H7 (cell line): ENCODE measurements at places on chromosomes 6 and 20. TPM values are rescaled to one million over a fixed set of nuclear protein-coding genes. Genes with fewer than 3 reads are reported as not detected.
A peak's percentile ranks its signal among the peaks of the same experiment; 100 is the strongest.

GRCh38 chr20:46900086-46900485 lies 5.4 kb downstream of the EYA2 start:
- no peak for DNase-seq

DNA sequence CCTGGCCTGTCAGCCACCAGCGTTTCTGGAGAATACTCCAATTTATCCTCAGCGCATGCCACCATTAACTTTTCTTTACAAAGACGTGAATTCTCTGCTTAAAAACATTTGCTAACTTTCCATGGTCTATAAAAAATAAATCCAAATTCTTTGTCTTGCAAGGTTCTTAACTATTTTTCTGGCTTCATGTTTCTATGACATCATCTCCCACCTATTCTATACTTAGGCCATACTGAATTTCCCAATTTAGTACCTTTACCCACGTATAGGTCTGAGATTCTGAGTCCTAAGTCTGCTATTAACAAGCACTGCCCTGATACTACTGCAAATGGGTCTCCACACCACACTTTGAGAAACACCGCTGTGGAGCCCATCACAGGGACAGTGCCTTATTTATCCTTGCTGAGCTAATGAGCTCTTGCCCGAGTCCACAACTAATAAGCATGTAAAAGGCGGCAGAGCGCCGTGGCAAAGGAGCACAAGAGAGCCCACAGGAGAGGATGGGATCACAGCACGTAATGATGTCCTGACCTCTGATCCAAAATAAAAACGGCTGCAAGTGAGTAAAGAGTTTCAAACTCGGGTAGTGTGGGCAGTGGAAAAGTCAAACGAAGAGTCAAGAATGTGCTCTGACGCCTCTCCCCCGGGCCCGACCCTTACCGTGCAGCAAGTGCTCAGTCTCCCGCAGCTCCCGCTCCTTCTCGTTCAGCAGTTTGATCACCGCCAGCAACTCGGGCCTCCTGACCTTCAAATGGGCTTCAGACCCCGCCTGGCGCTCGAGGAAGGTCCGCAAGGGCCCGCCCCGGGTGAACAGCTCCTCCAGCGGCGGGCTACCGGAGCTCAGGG lies 519 bp downstream of the MTRF1L start:
- peak; percentile 20 for DNase-seq

DNA sequence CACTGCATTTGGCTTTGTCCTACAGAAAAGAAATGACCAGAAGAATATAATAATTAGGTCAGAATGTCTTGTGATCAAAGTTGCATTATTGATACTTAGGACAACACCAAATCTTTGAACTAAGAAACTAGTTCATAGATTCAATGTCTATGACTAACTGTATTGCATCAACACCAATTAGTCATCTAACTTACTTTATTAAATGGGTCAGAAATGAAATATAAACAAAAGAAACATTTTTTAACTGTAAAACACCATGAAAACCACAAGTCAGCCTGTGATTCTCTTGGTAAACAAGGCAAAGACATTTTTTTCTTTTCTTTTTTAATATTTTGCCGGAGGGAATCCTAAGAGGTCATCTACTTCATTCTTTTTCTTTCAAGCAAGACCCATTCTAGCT lies 114.1 kb upstream of the HDDC2 start:
- DNase-seq = no peak

DNA sequence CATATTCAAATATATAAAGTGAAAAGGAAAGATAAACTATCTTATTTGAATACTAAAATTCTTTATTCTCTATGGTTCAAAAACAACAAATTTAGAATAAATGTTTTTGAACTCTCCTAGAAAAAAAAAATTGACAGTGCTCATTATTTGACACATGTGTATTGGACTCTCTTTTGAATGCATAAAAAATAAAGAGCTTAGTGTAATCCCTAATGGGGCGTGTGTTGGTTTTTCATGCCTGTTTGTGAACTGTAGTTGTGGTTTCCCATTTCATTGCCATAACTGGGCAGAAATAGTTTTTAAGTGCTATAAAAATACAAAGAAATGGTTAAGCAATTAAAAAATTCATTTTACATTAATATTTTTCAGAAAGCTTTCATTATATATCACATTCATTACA lies 101.3 kb downstream of the REV3L start:
- no peak for DNase-seq

DNA sequence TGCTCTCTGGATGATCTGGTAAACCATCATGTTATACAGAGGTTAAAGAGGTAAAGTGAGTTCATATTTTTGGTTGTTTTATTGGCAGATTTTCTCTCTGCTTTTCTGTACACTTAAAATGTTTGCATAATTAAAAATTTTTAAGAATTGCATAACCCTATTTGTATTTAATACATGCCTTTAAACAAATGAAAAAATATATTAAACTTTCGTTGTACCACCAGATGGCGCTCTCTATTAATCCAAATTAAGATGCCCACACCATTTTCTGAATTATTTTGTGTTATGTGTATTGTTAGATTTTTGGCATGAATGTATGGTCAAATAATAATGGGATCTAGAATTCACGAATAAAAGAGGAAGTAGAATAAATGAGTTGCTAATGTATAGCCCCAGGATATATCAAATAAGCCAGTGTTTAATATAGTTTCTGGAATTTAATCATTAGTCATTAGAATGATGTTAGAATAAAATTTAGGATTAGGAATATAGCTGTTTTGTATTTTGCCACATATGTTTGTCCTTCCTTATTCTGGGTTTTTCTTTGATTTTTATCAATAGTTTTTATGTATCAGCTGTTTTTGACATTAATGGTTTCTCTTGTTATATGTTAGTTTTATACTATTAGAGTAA lies 38.9 kb downstream of the SMAP1 start:
- no peak for DNase-seq

GRCh38 chr20:62980970-62981369 lies 25.8 kb downstream of the BHLHE23 start:
- peak; percentile 73 for DNase-seq

GRCh38 chr6:137487869-137488149 lies 6.4 kb downstream of the OLIG3 start:
- DNase-seq = no peak

- DNase-seq = no peak
These were observed 368.0 kb downstream of the QKI start for GRCh38 chr6:163782436-163783003.

DNA sequence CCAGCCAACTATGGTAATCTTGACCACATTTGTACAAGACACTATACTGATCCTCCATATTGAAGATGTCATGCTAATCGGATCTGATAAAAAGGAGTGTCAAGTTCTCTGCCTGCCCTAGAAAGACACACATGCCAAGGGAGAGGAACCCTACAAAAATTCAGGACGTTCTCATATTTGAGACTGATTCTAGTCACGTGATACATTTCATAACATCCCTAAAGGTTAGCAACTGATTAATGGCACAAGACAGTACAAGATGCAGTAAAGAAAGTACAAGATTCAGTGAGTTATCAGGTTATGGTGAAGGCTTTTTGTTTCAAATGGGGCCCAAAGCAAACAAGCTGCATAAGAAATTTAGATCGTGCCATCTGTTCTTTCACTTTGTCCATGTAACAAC lies 190.7 kb upstream of the MOCS1 start:
- DNase-seq = no peak

- no peak for DNase-seq
These were observed 43.4 kb downstream of the QKI start for GRCh38 chr6:163457637-163458561.

GRCh38 chr20:46893877-46894578 lies 615 bp upstream of the EYA2 start:
- DNase-seq = no peak

DNA sequence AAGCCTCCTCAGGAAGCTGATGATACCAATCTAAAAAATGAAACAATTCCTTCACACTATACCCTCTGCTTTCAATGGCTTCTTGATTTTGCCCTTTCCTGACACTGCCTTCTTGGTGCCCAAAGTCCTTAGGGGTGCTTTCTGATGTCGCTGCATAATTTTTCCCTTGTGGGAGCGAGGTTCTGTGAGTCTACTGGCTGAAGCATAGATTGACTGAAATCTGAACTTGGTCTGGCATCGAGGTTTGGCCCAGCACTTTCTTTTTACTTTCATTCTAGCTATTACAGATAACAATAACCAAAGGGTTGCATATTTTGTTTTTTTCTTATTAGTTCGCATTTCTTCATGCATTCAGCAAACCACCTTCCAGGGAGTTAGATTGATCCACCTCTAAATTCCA lies 65.8 kb downstream of the E2F3 start:
- no peak for DNase-seq

DNA sequence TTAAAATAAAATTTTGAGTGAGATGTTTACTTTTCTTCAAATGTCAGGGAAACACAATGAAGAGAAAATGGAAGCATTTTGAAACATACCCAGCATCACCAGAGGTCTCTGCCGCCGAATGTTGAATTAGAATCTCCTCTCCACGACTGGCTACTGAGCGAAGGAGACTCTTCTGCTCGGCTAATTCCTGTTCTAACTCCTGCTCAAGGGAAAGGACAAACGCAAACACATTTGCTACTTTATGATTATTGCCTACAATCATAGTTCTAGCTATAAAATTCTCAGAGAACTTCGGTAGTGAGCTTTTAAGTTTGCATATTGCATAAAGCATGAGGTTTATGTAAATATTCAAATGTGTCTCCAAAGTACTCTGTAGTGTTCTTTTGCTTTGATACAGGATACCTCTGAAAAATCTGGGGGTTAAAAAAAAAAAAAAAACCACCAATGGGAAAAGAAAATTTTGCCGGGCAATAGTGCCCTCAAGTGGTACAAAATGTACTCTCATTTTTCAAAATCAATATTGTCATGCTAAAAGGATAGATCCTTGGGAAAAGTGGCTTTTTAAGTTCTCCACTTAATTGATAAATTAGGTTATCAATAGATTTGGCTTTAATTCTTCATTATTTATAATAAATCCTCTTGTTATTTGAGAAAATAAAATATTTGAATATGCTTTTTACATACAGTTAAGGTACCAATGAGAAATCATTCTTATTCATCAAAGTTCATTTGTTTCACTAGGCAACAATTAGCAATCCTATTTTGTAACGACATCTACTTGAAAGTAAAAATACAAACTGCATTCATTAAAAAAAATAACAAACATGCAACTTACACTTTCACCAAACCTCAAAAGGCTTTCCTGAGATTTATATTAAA lies 369.0 kb downstream of the SYNE1 start:
- DNase-seq = peak; percentile 32

DNA sequence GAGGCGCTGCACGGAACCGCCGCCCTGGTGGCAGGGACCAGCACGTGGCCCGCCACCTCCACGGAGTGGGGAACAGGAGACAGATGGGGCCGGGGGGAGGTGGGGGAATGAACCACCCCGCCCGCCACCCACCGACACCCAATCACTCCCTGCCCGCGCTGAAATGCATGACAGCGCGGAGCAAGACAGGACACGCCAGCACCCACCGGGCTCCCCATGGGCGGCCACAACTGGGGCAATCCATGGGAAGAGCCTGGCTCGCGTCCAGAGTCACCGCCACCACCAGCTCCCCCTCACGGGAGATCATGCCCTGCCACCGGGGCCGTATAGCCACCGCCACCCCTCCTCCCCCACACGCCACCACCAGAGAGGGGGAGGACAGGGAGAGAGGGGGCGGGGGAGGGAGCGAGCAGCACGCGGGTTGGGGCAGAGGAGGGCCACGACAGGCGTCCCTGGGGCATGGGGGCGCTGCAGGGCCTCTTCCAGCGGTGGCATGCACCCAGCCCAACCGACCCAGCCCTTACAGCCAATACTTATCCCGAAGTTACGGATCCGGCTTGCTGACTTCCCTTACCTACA lies 744.3 kb upstream of the DEFB115 start:
- DNase-seq = peak; percentile 37

GRCh38 chr20:4022386-4023286 lies 7.3 kb upstream of the RNF24 start:
- peak; percentile 41 for DNase-seq

DNA sequence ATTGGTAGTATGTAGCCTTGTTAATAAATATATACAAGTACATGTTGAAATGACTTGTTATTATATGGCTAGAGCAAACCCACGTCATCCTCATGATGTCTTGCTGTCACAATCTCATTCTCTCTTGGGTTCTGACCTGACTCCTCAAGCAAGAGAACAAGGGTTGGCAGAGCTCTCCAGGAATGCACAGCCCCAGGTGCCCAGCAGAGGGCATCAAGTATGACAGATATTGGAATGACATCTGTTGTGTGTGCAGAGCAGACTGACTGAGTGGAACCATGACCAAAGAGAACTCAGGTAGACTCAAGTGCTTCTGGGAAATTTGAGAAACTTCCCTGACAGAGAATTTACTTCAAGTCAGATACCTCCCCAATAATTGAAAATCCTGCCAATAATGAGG lies 90.6 kb downstream of the PAX1 start:
- DNase-seq = peak; percentile 25

GRCh38 chr6:1610497-1611321 lies 994 bp downstream of the FOXC1 start:
- no peak for DNase-seq

DNA sequence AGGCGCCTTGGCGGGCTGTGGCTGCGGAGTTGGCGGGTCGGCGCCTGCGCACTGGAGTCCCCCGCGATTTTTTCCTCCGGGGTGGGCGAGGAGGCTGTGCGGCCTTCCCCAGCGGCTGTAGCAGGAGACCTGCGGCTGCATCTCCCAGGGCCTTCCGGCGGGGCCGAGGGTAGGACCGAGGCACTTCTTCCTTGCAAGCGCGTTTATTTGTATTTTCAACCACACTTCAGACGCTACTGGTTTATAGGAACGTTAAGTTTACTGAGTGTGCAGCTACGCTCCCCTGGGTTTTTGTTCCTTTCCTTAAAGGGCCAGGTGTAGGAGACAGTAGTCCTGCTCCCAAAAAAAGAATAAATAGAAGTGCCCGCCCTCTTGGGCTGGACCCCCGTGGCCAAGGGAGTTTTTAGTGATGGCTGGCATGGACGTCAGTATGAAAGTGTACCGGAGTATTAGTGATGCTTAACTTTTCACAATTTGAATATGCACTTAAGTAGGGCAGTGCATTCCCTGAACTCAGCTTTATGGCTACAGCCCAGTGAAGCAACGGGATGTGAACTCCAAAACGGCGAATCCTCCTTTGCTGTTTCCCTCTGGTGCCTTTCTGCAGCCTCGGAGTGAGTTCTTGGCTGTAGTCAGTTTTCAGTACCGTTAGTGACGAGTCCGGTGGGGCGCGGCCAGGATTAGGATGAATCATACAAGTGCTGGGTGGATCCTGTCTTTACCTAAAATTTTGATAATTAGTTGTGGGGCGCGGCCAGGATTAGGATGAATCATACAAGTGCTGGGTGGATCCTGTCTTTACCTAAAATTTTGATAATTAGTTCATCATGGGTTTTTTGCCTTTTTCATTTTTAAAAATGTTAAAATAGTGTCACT lies 1.0 kb upstream of the FBXO5 start:
- peak; percentile 23 for DNase-seq

GRCh38 chr20:40686434-40686882 lies 2.6 kb downstream of the MAFB start:
- DNase-seq = peak; percentile 54

Gene BACH2
- total RNA-seq = 2.3 and 2.5 TPM in 2 replicates

Gene EGFL8
- 4.3 and 5.9 TPM in 2 replicates for total RNA-seq

Gene ATP9A
- total RNA-seq = 1.6 and 2.1 TPM in 2 replicates

Gene GRM1
- total RNA-seq = 0.14 and 0.48 TPM in 2 replicates

Gene RAB22A
- 3.8 and 5.8 TPM in 2 replicates for total RNA-seq

Gene NEURL2
- 8.1 and 10.2 TPM in 2 replicates for total RNA-seq

Gene GNAS-AS1
- total RNA-seq = 0.24 and 0.26 TPM in 2 replicates

Gene BCAS1
- total RNA-seq = 0.07 TPM in 1 of 2 replicates, not detected in the other

Gene TMEM14A
- total RNA-seq = 10.9 and 11.0 TPM in 2 replicates

Gene DEFB128
- total RNA-seq = not detected in 2 replicates

Gene SLC22A23
- 14.6 and 20.7 TPM in 2 replicates for total RNA-seq

Gene OR2H2
- not detected in 2 replicates for total RNA-seq

Gene RBCK1
- 53.9 and 61.9 TPM in 2 replicates for total RNA-seq
